Naive thymus-derived CD4-positive, alpha-beta T cell (primary cell): ENCODE measurements at places on chromosomes 7 and 10. TPM values are rescaled to one million over a fixed set of nuclear protein-coding genes. Genes with fewer than 3 reads are reported as not detected.

- DNase-seq = no peak
- no peaks in the 10 kb centered on the region for H3K27me3 ChIP-seq
- H3K4me3 ChIP-seq = no peak overlapping the region
- no peak overlapping the region for H3K27ac ChIP-seq
Observed at GRCh38 chr7:34130558-34131295, 225.4 kb downstream of the BMPER start.

The NEBL gene
- polyA plus RNA-seq = 0.06 TPM

The NACAD gene
- not detected for polyA plus RNA-seq

GRCh38 chr7:156494960-156495359 is 145.6 kb upstream of the RNF32 start:
- H3K27ac ChIP-seq = no peak overlapping the region
- H3K4me1 ChIP-seq = no peaks in the 10 kb centered on the region
- no peak for DNase-seq
- H3K36me3 ChIP-seq = no peaks in the 10 kb centered on the region

- H3K27ac ChIP-seq = no peak overlapping the region
- no peaks in the 10 kb centered on the region for H3K36me3 ChIP-seq
- H3K4me3 ChIP-seq = no peak overlapping the region
- no peak for DNase-seq
Observed at GRCh38 chr7:156625580-156625979, 15.0 kb upstream of the RNF32 start.

DNA sequence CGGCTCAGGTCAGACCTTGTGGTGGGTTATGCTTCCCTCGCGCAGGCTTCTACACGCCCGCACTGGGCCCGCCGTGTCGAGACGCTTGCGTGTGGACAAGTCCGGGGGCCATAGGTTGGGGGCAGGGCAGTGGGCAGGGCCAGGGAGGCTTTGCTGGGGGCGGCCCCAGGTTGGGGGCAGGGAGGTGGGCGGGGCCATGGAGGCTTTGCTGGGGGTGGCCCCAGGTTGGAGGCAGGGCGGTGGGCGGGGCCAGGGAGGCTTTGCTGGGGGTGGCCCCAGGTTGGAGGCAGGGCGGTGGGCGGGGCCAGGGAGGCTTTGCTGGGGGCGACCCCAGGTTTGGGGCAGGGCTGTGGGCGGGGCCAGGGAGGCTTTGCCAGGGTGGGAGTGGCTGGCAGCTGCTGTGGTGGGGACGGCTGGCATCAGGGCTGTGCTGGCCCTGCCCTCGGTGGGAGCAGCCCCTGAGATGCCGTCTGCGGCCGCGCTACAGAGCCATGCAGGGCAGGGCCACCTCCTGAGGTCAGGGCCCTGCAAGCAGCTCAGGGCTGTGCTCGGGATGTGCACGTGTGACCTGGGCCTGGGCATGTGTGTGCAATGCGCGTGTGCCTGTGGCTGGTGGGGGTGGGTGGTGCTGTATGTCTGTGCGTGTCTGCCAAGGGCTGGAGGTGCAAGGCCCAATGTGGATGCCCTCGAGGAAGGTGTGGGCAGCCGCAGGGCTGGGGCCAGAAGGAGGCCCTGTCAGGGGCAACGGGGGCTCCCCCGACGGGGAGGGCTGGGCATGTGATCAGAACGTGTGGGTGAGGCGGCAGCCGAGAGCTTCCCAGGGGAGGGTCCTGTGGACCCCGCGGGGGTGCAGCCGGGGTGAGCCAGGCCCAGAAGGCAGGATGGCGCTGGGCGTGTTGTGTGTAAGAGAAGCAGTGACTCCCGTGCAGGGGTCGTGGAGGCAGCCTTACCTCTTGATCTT is 72.5 kb upstream of the NKX6-2 start:
- no peak overlapping the region for H3K27ac ChIP-seq
- no peak overlapping the region for H3K4me3 ChIP-seq
- no peaks in the 10 kb centered on the region for H3K36me3 ChIP-seq

The RSPH10B gene
- polyA plus RNA-seq = not detected

The FOXI2 gene
- polyA plus RNA-seq = not detected

DNA sequence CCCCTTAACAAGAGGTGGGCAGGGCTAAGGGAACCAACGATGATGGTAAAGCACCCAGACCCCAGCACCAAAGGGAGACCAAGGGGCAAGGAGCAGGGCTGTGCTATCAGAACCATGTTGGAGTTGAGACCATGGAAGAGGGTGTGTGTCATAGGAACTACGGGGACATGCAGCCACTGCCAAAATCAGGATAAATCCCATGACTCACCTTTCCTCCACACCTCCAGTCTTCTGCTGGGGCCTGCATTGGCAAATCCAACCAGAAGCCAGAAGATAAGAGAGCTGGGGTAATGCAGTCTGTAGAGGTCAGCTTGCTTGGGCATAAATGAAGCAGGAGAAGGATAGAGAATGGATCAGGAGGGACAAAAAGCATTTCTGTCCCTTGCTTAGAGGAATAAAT is 42.7 kb upstream of the SMARCD3 start:
- no peaks in the 10 kb centered on the region for H3K27me3 ChIP-seq
- DNase-seq = no peak
- no peak overlapping the region for H3K27ac ChIP-seq
- H3K4me3 ChIP-seq = no peak overlapping the region

- peaks cover 18% of the 10 kb centered on the region for H3K4me1 ChIP-seq
- H3K27ac ChIP-seq = peak overlapping the region; percentile 87
- no peak overlapping the region for H3K4me3 ChIP-seq
- DNase-seq = no peak
- no peaks in the 10 kb centered on the region for H3K27me3 ChIP-seq
- H3K36me3 ChIP-seq = no peaks in the 10 kb centered on the region
Observed at GRCh38 chr10:103676851-103677417, 178.4 kb downstream of the SH3PXD2A start.

DNA sequence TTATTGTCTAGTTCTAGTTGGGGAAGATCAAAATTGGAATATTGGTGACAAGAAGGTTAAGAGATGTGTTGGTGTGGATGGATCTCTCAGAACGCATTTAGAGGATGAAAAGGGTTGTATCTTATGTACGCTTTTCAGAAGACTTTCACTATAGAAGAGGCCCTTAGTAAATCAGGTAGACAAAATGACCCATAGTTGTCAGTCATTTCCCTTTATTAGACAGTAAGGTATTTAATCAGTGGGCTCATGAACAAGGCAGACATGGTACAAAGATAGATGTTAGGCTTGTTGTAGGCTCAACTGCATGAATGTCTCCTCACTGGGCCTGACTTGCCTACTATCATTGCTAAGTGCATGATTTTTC is 359.2 kb downstream of the PHF14 start:
- no peaks in the 10 kb centered on the region for H3K27me3 ChIP-seq
- no peak overlapping the region for H3K27ac ChIP-seq
- H3K36me3 ChIP-seq = no peaks in the 10 kb centered on the region
- DNase-seq = no peak
- H3K4me3 ChIP-seq = no peak overlapping the region

- no peak for DNase-seq
- no peak within 1 kb of the TSS for H3K27ac ChIP-seq
- no peaks in the 10 kb centered on the region for H3K36me3 ChIP-seq
- no peaks in the 10 kb centered on the region for H3K27me3 ChIP-seq
Observed at GRCh38 chr10:113663908-113664307, at the start of gene NRAP. NRAP (minus strand) TSS chr10:113664041; CDS start chr10:113663882, 159 bp downstream.

- no peak overlapping the region for H3K4me3 ChIP-seq
- H3K27ac ChIP-seq = no peak overlapping the region
- no peaks in the 10 kb centered on the region for H3K4me1 ChIP-seq
- no peak for DNase-seq
Observed at GRCh38 chr7:77933394-77933793, 134.8 kb downstream of the PHTF2 start.

DNA sequence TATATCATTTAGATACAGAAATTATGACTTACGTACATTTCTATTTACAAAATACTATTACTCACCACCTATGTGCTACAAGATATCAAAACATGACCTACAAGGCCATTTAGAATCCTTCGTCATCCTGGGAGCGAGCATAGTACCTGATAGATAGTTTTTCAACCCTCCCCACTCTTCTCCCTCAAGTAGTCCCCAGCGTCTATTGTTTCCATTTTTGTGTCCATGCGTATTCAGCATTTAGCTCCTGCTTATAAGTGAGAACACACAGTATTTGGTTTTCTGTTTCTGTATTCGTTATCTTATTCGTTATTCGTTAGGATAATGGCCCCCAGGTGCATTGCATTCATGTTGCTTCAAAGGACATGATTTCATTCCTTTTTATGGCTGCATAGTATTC is 28.1 kb downstream of the PNLIPRP2 start:
- no peaks in the 10 kb centered on the region for H3K4me1 ChIP-seq
- no peak for DNase-seq
- no peak overlapping the region for H3K27ac ChIP-seq
- H3K27me3 ChIP-seq = peaks cover 3% of the 10 kb centered on the region

- H3K27ac ChIP-seq = no peak overlapping the region
- H3K4me1 ChIP-seq = no peaks in the 10 kb centered on the region
- no peak for DNase-seq
- no peak overlapping the region for H3K4me3 ChIP-seq
- no peaks in the 10 kb centered on the region for H3K36me3 ChIP-seq
Observed at GRCh38 chr7:18020138-18020715, 7.4 kb downstream of the PRPS1L1 start.

- H3K4me3 ChIP-seq = no peak overlapping the region
- no peaks in the 10 kb centered on the region for H3K27me3 ChIP-seq
- no peaks in the 10 kb centered on the region for H3K4me1 ChIP-seq
- DNase-seq = no peak
- H3K36me3 ChIP-seq = no peaks in the 10 kb centered on the region
- H3K27ac ChIP-seq = no peak overlapping the region
Observed at GRCh38 chr7:73779517-73779916, 9.4 kb upstream of the CLDN3 start.

- no peaks in the 10 kb centered on the region for H3K36me3 ChIP-seq
- DNase-seq = no peak
- H3K27ac ChIP-seq = no peak overlapping the region
- no peaks in the 10 kb centered on the region for H3K27me3 ChIP-seq
Observed at GRCh38 chr7:38507384-38507783, 123.8 kb downstream of the AMPH start.

The OR2A42 gene
- not detected for polyA plus RNA-seq

GRCh38 chr7:82528577-82529310 is 85.2 kb upstream of the CACNA2D1 start:
- H3K4me3 ChIP-seq = no peak overlapping the region
- no peaks in the 10 kb centered on the region for H3K4me1 ChIP-seq
- no peaks in the 10 kb centered on the region for H3K27me3 ChIP-seq
- H3K27ac ChIP-seq = no peak overlapping the region
- no peaks in the 10 kb centered on the region for H3K36me3 ChIP-seq
- no peak for DNase-seq

The BHLHA15 gene
- not detected for polyA plus RNA-seq

GRCh38 chr10:3235996-3236510 is 63.5 kb upstream of the PITRM1 start:
- no peaks in the 10 kb centered on the region for H3K36me3 ChIP-seq
- DNase-seq = no peak
- no peak overlapping the region for H3K4me3 ChIP-seq
- H3K27me3 ChIP-seq = no peaks in the 10 kb centered on the region
- H3K27ac ChIP-seq = no peak overlapping the region
- H3K4me1 ChIP-seq = no peaks in the 10 kb centered on the region

DNA sequence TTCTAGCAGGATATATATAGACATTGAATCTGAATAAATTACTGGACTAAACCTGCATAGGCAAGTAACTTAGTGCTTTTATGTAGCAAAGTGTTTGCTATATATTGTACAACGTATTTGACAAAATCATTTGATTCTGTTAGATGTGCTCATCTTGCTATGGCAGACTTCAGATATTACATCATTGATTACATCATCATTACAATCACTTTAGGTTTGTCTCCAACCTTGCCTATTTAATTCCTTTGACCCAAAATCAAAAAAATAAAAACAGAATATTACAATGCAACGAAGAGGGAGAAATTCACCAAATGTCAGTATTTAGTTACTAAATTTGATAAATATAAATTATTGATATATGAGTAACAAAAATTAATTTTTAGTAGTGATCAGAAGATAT is 155.7 kb upstream of the STEAP1 start:
- no peaks in the 10 kb centered on the region for H3K27me3 ChIP-seq
- H3K36me3 ChIP-seq = no peaks in the 10 kb centered on the region
- no peak for DNase-seq
- no peaks in the 10 kb centered on the region for H3K4me1 ChIP-seq
- no peak overlapping the region for H3K4me3 ChIP-seq

DNA sequence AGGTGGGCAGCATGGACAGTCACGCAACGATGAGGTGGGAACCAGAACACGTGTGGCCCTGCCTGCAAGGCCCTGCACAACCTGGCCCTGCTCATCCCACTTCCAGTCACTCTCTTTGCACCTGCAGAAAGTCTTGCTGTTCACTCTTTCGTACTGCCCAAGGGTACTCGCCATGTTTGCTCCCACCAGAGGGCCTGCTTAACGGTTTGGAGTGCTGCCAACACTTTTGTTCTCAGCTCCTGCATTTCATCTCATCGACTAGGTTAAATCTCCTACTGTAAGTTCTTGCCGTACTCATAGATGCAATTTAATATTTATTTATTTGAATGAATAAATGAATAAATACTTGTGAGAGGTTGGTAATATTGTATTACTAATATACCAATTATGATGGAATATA is 315.3 kb downstream of the SDK1 start:
- H3K36me3 ChIP-seq = no peaks in the 10 kb centered on the region
- no peak overlapping the region for H3K4me3 ChIP-seq
- H3K4me1 ChIP-seq = no peaks in the 10 kb centered on the region
- no peak for DNase-seq

The HDAC9 gene
- 0.28 TPM for polyA plus RNA-seq

DNA sequence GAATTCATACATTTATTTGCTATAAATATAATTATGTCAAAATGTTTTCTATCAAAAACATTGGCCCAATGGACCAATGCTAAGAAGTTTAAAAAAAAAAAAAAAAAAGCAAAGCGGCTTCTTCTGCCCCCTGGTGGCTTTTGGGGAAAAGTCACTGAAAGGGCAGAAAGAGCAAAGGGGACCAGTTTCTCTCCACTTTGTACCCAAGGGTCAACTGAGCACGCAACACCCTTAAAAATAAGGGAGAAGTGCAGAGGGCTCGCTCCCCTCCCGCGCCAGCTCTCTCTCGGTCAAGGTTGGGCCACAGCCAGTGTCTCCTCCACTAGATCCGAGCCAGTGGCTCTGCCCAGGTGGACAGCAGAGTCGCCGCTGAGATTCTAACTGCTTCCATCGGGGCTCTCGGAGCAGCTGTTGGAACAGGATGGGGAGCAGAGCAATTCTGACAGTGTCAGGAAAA is 136.4 kb upstream of the FGFR2 start:
- no peak overlapping the region for H3K4me3 ChIP-seq
- H3K27ac ChIP-seq = no peak overlapping the region
- no peaks in the 10 kb centered on the region for H3K36me3 ChIP-seq
- no peaks in the 10 kb centered on the region for H3K27me3 ChIP-seq

- H3K27me3 ChIP-seq = peaks cover 16% of the 10 kb centered on the region
- no peak overlapping the region for H3K4me3 ChIP-seq
- no peaks in the 10 kb centered on the region for H3K4me1 ChIP-seq
- DNase-seq = no peak
- no peak overlapping the region for H3K27ac ChIP-seq
Observed at GRCh38 chr10:25175527-25176420, 973 bp downstream of the GPR158 start.

- no peaks in the 10 kb centered on the region for H3K36me3 ChIP-seq
- DNase-seq = no peak
- H3K27me3 ChIP-seq = no peaks in the 10 kb centered on the region
- H3K4me1 ChIP-seq = no peaks in the 10 kb centered on the region
Observed at GRCh38 chr7:88915615-88916014, 120.1 kb upstream of the TEX47 start.

- no peaks in the 10 kb centered on the region for H3K4me1 ChIP-seq
- no peaks in the 10 kb centered on the region for H3K27me3 ChIP-seq
- H3K27ac ChIP-seq = no peak overlapping the region
- DNase-seq = no peak
Observed at GRCh38 chr7:109259151-109259550, 689.5 kb downstream of the DNAJB9 start.
